ENCODE measurements at places on chromosomes 5 and 9.

DNA sequence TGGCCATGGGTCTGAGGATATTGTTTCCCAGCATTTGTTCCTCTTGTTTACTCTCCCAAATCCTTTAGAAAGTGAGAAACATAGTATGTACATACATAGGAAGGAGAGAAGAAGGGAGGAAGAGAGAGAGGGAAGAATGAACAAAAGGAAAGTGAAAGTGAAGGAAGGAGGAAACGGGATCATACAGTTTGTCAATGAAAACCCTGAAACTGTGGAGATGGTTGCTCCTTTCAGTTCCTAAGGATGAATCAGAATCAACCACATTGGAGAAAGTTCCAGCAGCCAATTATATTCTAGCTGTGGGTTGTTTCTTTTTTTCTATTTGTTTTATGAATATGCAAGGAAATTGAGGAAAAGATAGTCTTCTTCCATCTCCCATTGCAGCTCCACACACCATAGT is 396.5 kb downstream of the MLLT3 start:
- DNase-seq, result no peak

DNA sequence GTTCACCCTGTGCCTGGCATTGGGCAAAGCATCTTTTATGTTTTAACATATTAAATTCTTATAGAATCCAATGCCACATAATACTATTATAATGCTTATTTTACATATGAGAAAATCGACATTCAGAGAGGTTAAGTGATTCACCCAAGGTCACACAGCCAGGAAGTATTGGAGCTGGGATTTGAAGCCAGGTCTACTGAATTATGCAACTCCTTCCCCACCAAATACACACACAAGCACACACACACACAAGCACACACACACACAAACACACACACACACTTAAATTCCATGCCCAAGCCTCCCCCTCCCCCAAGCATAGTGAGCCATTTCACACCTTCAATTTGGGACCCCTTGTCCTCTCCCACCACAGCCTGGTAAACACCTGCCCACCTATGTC is 37.4 kb downstream of the UBE2QL1 start:
- no peak for DNase-seq

- DNase-seq, result no peak
Measured at GRCh38 chr5:83364312-83365299, 106.9 kb upstream of the VCAN start.

GRCh38 chr5:131375351-131375750 is 111.5 kb downstream of the CDC42SE2 start:
- no peak for DNase-seq

GRCh38 chr5:99948850-99949249 is 586.3 kb upstream of the FAM174A start:
- DNase-seq, result no peak

- no peak for DNase-seq
Measured at GRCh38 chr9:8686516-8686915, 886.9 kb upstream of the DMAC1 start.

- no peak for DNase-seq
Measured at GRCh38 chr5:140011297-140011802, 31.7 kb downstream of the NRG2 start.

- no peak for DNase-seq
Measured at GRCh38 chr5:157343842-157344790, 78.2 kb downstream of the CYFIP2 start.

GRCh38 chr5:59097712-59098111 is 514.8 kb downstream of the RAB3C start:
- no peak for DNase-seq

DNA sequence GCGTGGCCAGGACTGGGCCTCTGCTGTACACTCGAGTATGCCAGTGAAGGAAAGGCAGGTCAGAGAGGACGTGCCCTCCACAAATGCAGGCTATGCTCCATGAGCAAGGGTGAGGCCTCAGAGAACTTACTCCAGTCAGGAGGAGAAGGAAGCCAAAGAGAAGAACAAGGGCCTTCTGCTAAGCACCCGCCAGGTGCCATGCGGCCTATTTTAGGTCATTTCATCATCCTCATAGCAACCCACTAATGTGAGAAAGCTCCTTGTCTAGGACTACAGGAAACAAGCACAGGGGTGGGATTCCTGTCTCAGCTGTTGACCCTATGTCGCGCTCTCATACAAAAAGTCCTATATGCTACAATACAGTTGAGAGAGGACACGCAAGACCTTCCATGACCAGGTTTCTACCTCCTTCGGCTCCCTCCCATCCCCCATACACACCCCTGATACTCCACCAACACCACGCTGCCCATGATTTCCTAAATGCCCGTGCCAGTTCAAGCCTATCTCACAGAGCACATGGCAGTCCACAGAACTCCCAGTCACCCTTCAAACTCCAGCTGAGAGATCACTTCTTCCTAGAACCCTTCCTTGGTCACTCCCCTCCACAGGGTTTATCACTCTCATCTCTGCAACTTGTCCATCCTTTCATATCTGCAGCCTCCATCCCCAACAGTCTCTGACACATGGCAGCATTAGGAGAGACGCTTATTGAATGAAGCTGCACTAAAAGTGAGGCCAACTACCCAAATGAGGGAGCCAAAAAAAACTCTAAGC is 26.8 kb downstream of the PSMB7 start:
- DNase-seq, result no peak

- DNase-seq, result no peak
Measured at GRCh38 chr9:100575765-100576386, 2.0 kb upstream of the CAVIN4 start.

GRCh38 chr5:20601678-20602100 is 613.7 kb upstream of the CDH18 start:
- no peak for DNase-seq

DNA sequence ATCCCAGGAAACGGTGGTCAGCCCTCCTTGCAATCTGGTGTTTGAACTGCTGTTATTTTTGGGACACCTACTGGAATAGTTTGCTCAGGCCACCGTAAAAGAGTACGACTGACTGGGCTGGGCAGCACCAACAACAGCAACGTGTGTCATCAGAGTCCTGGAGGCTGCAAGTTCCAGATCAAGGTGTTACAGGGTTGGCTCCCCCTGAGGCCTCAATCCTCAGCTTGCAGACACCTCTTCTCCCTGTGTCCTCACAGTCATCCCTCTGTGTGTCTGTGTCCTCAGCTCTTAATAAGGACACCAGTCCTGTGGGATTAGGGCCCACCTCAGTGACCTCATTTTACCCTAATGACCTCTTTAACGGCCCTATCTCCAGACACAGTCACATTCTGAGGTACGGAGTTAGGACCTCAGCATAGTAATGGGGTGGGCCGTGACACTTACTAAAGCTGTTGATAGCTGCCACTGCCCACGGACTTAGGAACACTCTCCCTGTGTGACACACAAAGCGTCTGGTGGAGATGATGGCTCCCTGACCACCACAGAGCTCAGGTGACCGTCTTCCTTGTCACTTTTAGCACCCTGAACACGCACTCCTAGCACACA is 16.8 kb downstream of the GLT6D1 start:
- DNase-seq, result no peak

- DNase-seq, result no peak
Measured at GRCh38 chr9:121981118-121981883, 111.8 kb downstream of the TTLL11 start.

GRCh38 chr5:10409504-10409903 is 32.2 kb upstream of the ROPN1L start:
- no peak for DNase-seq

DNA sequence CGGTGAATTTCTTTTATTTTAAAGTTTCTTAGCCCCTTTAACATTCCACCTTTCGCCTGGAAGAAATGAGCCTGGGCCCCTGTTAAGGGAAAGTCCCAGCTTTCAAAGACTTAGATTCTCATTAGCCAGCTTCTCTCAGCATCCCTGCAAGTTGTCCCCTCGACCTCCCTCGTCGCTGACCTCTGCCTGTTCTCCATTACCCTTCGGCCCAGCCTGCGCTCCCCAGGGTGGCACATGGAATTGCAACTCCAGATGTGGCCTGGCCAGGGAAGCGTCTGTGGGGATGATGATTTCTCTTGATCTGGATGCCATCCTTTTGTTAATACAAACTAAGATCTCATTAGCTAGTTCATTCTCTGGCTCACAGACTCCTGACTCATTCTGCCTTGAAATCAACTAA is 43.4 kb upstream of the FANCC start:
- no peak for DNase-seq

GRCh38 chr5:16913187-16914107 is 22.6 kb downstream of the MYO10 start:
- no peak for DNase-seq

DNA sequence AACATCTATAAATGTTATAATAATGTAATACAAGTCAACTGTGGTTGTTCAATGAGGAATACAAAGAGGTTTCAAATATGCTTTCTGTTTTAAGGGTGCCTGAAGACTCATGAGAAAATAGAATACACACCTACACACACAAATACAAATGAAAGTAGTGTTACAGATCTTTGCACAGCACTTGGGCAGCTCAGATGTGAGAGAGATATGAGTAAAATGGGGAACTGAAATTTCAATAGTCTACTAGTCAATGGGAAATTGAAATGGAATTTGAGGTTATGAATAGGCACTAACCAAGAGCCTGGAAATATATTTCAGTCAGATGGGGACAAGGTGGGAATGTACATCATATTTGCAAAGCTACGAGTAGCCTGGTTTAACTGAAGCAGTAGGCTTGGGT is 96.6 kb downstream of the ISL1 start:
- DNase-seq, result no peak

DNA sequence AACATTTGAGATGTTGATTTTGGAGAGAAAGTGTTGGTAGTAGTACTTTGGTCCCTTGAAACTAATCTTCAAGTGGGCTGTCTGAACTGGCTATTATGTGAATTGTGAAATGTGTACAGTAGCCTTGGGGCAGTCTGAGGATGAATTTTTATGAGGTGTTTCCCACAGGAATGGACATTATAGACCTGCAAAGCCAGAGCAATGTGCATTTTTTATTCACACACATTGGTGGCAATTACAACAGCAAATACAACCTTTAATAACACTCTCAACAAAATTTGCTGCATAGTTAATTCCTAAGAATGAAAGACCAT is 147.0 kb downstream of the PAM start:
- no peak for DNase-seq

- no peak for DNase-seq
Measured at GRCh38 chr9:38176251-38176650, 107.2 kb upstream of the SHB start.

DNA sequence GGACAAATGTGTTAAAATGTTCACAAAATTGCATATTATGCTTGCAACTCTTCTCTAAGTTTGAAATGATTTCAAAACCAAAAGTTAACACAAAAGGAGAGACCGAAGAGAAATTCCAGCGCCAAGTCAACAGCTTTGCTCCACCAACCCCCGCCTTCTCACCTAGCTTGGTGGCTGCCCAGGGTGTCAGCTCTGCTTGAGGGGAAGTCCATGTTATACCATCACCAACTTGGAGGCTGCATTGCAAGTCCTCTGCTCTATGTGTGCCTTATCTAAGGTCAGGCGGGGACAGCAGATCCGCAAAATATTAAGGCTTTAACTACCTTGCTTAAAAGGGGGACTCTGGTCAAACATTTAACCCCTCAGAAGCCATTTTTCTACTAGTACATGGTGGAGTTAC is 14.6 kb downstream of the CCNJL start:
- no peak for DNase-seq

- peak; percentile 58 for DNase-seq
Measured at GRCh38 chr9:89562186-89562814, 42.5 kb upstream of the GADD45G start.

- no peak for DNase-seq
Measured at GRCh38 chr9:14258660-14259239, 55.2 kb downstream of the NFIB start.

DNA sequence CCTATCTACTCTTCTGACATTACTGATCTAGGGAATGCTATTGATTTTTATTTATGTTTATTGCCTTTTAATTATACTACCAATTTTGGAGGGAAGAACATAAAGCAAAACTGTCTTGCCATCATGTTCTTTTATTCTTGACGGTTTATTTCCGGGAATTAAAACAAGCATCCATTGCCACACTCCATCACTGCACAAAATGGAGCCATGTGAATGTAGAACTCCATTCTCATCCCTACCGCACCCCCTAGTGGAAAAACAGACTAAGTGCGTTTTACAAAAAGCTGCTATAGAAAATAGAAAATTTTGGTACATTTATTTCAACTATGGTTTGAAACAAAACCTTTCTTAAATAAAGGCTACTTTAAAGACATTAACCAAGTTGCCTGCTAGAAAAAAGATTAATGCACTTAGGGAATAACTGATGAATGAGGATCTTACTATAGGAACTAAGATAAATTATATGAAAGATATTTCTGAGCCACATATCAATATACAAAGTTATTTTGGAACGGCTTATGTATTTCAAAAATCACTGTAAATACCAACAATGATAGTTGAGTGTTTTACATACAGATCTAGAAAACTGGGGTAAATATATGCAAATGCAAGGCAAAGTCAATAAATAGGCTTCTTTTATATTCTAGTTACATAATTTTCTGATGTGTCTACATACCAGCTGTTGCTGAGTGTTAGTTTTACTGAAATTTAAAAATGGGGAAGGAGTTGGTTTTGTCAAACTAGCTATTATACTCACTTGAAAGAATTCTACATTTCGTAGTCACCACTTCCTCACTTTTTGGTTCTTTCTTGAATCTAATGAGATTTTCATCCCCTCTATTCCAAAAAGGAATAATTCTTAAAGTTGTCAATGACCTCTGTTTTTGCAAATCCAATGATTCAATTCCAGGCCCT is 26.5 kb downstream of the OXCT1 start:
- no peak for DNase-seq

DNA sequence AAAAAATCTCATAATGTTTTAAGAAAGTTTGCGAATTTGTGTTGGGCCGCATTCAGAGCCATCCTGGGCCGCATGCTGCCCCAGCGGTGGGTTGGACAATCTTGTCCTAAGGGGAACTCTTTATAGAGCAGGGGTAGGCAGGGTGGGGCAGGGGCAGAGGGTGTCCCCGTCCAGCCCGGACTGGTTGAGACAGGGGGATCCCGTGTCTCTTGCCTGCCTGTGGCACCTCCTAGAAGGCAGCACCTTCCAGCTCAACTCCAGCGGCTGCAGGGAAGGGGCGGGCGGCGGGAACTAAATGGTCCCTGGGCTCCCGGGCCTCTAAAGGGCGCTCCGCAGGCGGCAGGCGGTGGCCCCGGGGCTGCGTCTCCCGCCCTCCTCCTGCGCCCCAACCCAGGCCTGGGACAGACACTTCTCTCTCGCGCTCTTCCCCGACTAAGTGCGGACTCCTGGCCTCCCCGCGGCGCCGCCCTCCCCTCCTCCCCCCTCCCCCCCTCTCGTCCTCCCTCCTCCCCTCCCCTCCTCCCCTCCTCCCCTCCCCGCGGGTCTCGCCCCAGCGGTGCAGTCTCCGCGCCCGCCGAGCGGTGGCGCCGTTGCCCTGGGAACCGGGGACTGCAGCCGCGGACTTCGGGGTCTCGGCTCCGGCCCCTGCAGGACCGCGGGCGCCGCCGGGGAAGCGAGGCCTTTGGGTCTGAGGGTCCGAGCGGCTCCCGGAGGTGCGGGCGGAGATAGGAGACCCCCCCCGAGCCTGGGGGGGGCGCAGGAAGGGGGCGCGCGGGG is 132.6 kb downstream of the MRPL36 start:
- DNase-seq, result peak; percentile 58

GRCh38 chr9:127353882-127354281 is 43.1 kb upstream of the SLC2A8 start:
- DNase-seq, result no peak
